ENCODE measurements at places on chromosomes 7 and 10.
A peak's percentile ranks its signal among the peaks of the same experiment; 100 is the strongest.

DNA sequence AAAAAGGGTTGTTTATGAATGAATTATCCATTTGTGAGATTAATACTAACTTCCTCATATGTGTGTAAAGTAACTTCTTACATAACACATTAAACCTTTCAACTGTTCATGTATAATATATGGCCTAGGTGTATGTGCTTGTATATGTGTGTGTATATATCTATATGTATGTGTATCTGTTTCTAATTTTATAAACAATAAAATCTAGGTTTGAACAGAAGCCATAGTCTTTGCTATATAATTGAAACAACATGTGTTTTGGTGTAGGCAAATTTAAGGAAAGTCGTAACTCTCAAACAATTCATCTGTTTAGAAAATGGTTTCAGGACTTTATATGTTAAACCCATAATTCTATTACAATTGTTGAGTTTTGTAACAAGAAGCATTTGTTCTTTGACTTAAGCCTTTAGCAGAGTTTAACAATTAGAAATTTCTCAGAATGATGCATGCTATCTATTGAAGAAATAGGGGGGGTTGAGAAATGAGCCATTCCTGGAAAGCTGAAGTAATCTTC lies 103.3 kb downstream of the BBS9 start:
- no peak for DNase-seq

DNA sequence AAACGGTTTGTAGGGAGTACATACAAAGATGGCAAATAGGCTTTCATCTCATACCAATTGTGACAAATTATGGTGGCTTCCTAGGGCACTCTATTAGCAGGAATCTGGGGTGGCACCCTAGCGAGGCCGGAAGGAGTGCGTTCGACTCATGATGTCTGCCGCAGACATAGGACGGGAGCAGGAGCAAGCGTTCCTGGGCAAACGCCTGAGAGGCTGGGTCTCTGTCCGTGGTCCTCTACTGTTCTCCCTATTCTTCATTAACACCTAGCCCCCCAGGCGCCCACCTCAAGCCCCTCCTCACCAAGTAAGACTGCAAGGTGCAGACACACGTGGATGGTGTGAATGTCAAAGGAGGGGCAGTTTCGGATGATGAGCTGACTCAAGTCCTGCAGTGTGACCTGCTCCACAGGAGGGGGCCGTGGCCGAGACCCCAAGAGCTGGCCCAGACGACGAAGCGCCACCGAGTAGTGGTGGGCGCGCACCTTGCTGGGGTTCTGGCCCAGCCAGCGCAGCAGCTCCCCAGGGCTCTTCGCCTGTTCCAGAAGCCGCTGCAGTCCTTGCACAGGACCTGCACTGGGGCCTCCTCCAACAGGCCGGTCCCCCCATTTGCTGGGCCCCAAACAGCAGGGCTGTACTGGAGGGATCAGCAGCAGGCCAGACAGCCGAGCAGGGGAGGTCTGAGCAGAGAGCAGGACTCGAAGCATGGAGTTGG lies 1.3 kb downstream of the FASTK start:
- DNase-seq = no peak

DNA sequence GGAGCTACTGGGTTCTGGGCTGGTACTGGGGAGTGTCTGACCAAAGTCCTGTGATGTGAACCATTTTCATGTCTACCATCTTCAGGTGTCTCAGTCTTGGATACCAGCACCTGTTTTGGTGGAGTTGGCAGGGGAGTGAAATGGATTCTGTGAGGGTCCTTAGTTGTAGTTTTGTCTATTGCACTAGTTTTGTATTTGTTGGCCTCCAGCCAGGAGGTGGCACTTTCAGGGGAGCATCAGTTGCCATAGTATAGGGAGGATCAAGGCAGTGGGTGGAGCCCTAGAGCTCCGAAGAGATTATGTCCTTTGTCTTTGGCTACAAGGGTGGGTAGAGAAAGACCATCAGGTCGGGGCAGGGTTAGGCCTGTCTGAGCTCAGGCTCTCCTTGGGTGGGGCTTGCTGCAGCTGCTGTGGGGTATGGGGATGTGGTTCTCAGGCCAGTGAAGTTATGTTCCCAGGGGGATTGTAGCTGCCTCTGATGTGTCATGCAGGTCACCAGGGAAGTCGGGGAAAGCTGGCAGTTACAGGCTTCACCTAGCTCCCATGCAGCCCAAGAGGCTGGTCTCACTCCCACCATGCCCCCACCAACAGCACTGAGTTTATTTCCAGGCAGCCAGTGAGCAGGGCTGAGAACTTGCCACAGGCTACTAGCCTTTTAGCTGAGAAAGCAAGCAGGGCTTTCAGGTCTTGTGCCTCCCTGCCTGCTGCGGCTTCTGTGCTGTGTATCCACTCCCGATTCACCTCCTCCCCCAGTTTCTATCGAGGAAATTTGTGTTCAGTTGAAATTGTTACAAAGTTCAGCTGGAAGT lies 153.1 kb downstream of the ZNF365 start:
- no peak for DNase-seq

DNA sequence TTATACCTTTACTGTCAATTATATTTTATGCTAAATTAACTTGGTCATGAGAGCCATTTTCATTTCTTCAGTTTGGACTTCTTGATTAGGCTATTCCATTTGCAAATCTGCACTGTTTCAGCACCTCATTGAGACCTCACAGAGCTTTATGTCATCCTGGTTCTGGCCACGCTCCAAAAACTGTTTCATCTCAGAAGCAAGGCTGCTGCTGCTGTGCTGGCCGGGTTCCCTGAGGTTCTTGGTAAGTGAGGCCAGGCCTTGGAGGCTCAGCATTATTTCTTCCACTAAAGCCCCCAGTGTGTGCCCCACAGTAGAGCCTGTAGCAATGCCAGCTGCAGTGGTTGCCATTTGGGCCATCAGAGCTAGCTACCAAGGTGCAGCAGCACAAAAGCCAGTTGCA lies 7.8 kb upstream of the ZNF485 start:
- DNase-seq = no peak

- DNase-seq = no peak
Measured at GRCh38 chr7:126445991-126446390, 806.8 kb downstream of the GRM8 start.

DNA sequence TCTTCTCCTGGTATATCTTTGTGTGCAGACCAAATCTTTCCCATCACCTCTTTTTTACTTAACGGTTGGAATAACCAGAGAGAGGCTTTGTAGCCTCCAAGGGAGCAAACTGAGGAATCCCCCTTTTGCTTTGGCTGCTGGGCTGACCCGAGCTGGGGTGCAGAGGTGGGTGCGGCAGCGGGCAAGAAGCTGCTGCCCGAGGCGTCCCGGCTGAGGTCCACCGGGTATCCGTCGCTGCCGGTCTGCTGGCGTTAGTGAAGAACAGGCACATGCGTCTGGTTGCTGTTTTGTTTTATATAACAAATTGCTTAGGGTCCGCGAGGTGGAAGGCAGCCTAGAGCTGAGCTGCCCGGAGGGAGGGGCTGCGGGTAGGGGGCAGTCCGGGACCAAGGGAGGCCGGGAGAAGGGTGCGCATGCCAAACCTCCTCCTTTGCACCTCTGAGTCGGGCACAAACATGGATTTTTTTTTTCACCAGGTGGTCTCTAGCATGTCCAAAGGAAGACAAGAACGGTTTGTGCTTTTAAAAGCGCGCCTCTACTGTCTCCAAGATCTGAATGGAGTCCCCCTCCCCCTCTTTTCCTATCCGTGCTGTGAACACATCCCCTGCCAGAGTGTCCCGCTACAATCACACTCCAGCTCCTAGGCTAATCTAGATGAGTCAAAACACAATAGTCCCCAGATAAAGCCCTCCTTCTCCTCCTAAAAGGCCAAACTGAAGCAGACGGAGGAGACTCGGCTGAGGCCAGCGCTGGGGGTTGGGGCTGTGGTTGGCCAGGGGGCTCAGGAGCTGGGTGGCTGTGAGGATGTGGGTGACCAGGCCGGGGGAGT lies 6.8 kb upstream of the GATA3 start:
- DNase-seq = no peak

DNA sequence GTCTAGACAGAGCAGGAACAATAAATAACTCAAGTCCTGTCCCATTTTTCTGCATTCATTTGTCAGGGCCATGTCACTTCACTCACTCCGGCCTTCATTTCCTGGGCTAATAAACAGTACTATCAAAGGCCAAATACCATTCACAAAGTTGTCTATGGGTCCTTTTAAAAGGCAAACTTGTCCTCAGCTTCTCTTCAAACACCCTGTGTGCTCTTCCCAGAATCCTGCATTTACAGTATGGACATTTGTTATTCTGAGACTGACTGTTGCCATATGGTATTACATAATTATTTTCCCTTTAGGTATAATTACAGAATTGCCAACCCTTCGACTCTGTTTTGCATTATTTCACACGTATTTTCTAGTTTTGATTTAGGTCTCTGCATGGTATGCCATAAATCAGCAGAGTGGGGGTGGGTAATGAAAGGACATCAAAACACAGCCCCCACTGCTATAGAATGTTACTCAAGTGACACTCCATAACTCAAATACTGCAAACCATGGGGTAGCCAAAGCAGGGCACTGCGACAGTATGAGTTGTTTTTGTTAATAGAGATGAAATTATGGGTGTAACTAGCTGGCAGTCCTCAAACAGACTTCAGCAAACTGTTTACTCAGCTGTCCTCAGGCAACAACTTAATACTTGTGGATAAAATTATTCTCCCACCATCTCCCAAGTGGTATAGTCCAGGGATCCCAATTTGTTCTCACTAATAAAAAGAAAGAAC lies 183.7 kb downstream of the TRIL start:
- DNase-seq = no peak

DNA sequence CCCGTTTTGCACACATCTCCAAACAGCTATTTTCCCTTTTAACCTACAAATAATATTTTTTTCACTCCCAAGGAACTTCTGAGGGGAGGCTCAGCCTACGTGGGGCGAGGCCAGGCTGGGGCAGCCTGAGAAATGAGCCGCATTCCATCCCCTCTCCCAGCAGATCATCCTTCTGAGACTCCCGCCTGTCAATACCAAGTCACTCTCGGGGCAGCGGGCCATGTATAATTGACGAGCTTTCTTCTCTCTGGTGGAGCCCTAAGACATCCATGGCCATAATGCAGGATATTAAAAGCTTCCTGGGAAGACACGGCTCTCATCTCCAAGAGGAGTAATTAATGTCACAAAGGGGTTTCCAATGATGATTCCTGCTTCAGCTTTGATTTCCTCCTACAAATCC lies 37.8 kb upstream of the CHST15 start:
- no peak for DNase-seq

DNA sequence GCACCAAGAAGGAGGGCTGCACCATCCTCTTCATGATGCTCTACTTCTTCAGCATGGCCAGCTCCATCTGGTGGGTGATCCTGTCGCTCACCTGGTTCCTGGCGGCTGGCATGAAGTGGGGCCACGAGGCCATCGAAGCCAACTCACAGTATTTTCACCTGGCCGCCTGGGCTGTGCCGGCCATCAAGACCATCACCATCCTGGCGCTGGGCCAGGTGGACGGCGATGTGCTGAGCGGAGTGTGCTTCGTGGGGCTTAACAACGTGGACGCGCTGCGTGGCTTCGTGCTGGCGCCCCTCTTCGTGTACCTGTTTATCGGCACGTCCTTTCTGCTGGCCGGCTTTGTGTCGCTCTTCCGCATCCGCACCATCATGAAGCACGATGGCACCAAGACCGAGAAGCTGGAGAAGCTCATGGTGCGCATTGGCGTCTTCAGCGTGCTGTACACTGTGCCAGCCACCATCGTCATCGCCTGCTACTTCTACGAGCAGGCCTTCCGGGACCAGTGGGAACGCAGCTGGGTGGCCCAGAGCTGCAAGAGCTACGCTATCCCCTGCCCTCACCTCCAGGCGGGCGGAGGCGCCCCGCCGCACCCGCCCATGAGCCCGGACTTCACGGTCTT lies 1.9 kb downstream of the FZD1 start:
- no peak for DNase-seq

- DNase-seq = no peak
Measured at GRCh38 chr7:50339990-50340500, 35.5 kb downstream of the IKZF1 start.

DNA sequence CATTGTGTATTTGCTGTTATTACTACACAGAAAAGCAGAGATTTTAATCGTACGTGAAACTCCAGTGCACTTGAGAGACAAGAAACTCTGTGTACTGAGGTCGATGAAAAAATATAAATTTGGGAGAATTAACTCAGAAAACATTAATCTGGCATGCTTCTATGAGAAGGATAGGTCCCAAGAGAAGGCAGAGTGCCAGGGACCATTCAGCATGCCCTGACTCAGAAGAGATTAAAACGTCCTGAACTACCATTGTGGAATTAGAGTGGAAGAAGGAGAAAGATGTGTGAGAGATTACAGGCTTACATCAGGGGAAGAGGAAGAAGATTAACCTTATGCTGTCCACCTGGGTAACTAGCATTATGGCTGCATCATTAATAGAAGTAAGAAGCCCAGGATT lies 72.4 kb downstream of the REEP3 start:
- no peak for DNase-seq

GRCh38 chr10:108817584-108817983 lies 1105.7 kb downstream of the XPNPEP1 start:
- no peak for DNase-seq

DNA sequence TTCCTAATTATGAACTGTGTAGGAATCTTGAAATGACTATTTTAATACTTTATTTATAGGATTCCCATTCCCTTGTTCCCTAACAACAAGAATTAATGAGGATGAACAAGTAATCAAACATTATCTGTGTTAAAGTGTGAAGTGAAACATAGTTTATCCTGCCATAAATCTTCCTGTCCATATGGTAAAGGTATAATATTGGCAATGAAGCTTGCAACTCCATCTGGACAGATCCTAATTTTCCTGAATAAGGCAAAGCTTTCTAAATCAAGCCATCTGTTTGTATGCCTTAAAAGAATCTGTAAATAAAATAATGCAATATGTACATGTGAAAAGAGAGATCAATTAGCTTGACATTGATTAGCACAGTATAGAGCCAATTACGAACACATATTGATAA lies 529.0 kb downstream of the ANKRD7 start:
- DNase-seq = no peak

- no peak for DNase-seq
Measured at GRCh38 chr10:90204956-90205314, 503.5 kb downstream of the KIF20B start.

GRCh38 chr7:44066494-44067063 lies 1.2 kb upstream of the PGAM2 start:
- no peak for DNase-seq

GRCh38 chr10:123154711-123155505 lies 706 bp downstream of the BUB3 start:
- DNase-seq = peak; percentile 26

- no peak for DNase-seq
Measured at GRCh38 chr7:41691286-41692190, 11.4 kb downstream of the INHBA start.

GRCh38 chr7:537911-538634 lies 18.4 kb upstream of the PDGFA start:
- peak; percentile 89 for DNase-seq

- DNase-seq = no peak
Measured at GRCh38 chr7:86339051-86339450, 304.7 kb upstream of the GRM3 start.

GRCh38 chr7:50646069-50646468 lies 80.9 kb upstream of the DDC start:
- no peak for DNase-seq

DNA sequence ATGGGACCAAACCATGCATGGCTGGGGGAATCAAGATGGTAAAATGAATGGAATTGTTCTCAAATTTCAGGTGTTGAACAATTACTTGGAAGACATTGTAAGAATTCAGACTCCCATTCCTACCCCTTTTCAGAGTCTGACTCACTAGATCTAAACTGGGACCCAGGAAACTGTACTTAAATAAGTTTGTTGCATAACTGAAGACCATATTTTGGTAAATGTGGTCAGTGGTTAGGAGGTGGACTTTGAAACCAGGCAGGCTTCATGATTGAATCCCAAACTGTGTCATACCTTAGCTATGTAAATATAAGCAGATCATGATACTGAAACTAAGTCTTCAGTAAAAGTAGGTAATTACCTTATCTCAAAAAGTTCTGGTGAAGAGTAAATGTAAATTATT lies 41.7 kb downstream of the ZWINT start:
- peak; percentile 59 for DNase-seq
